ENCODE measurements at places on chromosomes 1 and 21.

DNA sequence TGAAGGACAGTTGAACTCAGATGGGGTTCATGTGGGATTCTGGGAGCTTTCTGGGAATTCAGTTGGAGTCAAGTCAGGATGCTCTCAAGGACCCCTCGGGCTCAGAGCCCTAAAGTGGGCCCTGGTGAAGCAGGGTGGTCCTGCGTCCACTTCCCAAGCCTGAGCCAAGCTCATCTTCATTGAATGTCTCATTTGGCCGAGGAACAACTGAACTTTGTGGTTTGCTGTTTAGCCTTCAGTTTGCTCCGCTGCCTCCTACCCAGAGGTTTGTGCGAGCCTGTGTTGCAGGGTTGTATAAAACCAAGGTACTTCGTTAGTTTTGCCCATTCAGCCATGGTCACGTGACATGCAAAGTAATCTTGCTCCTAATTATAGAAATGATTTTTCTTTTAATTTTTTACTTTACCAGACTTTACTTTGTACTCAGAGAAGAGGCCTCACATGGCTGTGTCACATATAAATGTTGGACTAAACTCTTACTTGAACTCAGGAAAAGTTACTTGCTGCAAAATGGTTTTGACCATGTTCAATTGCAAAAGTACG lies 49.7 kb downstream of the B3GALT5 start:
- no peak for DNase-seq

DNA sequence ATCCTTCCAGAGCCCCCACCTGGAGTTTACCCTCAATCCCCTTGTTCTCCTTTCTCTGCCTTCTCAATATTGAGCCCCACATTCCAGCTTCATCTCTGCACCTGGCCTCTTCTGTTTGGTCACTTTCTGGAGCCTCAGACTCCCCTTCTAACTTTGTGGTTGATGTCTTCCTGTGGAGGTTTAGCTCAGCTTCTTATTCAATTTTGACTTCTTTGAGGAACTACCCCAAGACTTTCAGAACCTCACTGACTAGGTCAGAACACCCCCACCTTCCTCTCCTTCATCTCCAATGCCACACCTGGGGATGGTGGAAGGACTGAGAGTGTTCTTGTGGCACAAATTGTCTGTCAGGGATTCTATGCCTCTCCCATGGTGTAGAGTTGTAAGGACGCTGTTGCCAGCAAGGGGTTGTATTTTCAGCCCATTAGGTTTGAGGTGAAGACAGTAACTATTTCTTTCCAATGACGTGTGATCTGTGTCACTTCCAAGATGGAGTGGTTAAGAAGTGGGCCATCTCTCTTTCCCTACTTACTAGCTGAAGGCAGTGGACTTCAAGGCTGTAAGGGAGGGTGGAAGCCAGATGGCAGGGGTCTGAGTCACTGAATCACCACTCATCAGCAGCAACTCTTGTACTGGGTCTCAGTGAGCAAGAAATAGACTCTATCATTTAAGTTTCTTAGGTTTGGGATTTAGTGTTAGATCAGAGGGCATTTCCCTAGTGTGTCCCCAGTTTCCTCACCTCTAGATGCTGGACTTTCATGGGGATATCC lies 80.6 kb downstream of the PAPPA2 start:
- no peak for DNase-seq

GRCh38 chr1:178464141-178464540 lies 32.6 kb downstream of the CLEC20A start:
- no peak for DNase-seq

- no peak for DNase-seq
Measured at GRCh38 chr1:107691540-107691939, 273.4 kb downstream of the VAV3 start.

DNA sequence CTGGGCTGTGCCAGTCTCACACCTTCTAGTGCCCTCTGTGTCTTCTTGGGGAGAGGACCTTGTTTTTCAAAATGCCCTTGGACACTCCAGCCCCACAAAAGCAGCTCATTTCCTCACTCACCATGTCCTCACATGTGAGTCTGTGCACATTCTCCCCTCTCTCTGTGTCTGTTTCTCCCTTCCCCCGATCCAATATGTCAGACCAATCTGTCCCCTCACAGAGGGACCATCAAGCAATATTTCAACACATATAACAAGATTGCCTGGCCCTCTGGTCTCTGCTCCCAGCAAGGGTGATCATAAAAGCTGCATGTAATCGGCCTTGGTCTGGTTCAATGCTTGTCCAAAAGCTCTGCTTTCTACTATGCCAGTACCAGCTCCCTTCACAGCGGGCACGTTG lies 261.2 kb downstream of the MATN1 start:
- DNase-seq: no peak

GRCh38 chr1:168507231-168507630 lies 36.6 kb downstream of the XCL2 start:
- no peak for DNase-seq

DNA sequence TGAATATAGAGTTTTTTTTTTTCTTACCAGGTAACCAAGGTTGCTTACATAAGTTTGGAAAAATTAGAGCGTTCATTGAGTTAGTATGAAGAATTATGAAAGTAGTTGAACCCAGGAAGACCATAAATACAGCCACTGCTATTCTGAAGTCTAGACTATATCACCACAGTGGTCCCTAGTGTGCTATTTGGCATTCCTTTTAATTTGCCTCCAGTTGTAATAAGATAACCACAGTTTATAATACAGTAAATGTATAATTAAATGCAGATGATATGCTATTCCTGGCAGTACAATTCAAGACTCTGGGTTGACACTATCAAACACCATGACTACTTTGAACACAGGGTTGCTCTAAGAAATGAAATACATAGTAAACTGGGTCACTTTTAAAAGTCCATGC lies 270.5 kb downstream of the BRINP2 start:
- DNase-seq: no peak

DNA sequence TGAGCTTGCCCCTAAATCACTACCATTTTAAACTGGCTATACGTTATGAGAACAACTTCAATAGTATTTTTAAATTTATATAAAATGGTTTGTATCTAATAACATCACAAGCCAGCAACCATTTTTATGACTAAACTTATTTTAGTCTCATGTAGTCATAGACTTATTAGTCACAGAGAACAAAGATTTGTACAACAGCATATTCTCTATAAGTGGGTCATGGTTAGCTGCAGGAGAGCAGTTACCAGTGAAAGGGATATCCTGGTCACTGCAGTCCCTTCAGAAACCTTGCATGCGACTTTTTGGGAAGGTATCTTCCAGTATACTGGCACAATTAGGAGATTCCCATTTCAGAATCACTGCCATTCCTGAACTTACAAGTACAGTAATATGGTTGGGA lies 90.0 kb downstream of the HFM1 start:
- DNase-seq: no peak

DNA sequence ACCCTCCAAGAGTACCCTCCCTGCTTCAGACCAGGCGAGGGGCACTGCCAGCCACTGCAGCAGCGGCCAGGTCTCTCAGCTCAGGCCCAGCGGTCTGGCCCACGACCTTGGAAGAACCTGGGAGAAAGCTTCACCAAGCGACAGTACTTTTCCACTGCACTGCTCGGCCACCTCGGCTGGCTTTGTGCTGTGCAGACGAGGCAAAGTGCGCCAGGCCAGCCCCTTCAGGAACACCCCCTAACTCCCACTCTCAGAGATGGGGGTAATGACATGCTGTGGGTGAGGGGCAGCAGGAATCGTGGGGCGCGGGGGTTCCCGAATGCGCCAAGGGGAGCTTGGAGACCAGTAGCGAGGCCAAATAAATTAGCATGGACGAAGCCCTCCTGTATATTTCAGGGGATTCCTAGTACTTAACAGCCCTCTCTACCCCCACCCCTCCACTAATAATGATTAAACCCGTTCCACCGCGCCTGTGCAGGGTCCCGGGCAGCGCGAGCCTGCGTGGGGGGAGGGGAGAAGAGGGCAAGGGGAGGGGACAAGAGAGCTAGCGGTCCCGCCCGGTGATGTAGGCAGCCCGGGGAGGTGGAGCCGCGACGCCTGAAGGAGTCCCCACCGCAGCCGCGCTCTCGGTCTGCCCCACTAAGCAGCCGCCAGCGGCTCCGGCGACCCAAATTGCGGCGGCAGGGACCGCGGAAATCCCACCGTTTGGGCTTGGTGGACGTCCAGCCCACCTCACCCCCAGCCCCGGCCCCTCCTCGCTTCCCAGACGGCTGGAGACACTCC lies at the start of gene FAM43B:
Gene FAM43B, plus strand, starts transcription at position 629 of the 783 bp plus-strand sequence. CDS start 401 bp downstream, outside the sequence.
- no peak for DNase-seq

GRCh38 chr1:26218906-26219494 lies 15.0 kb upstream of the CEP85 start:
- no peak for DNase-seq

GRCh38 chr1:1678581-1679380 lies 13.8 kb downstream of the SLC35E2B start:
- DNase-seq: peak; percentile 48

GRCh38 chr1:214419650-214420049 lies 131.8 kb downstream of the PTPN14 start:
- DNase-seq: no peak

GRCh38 chr1:21497466-21498061 lies 11.7 kb upstream of the ALPL start:
- DNase-seq: no peak

- no peak for DNase-seq
Measured at GRCh38 chr1:94714552-94714951, 105.6 kb upstream of the SLC44A3 start.

DNA sequence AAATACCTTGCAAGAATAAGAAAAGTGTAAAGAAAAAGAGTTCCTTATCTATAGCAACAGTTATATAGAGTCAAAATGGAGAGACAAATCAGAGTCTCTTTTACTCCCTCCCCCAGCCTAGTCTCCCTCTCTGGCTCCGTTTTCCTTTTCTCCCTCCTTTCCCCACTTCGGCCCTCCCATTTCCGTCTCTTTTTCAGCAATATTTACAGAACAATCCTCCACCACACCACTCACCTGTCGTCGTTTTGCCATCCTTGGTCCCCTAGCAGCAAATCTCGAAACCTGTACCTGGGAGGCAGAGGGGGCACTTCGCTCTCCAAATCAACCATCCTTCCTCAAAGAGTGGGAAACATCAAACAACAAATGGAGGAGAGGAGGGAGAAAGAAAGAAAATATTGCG lies 259 bp downstream of the KCNT2 start:
- no peak for DNase-seq

DNA sequence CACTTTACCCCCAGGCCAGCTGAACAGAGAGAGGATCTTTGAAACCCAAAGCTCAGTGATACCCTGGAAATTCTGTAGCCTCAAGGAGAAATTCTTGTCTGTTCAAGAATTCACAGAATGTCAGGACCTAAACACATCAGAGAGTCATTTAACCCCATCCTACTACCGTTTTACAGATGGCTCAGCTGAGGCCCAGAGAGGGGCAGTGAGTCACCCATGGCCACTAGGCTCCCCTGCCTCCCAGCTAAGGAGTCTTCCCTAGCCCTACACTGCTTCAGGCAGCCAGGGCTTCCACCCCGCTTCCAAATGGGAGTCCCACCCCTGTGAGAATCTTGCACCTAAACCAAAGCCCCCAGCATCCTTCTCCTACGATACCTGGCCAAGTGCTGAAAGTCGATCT lies 28.3 kb downstream of the VWA5B1 start:
- no peak for DNase-seq

GRCh38 chr1:100387657-100388350 lies 35.5 kb downstream of the CDC14A start:
- no peak for DNase-seq

- DNase-seq: no peak
Measured at GRCh38 chr1:92862605-92863004, 30.8 kb downstream of the RPL5 start.

GRCh38 chr21:27649762-27650161 lies 682.9 kb upstream of the ADAMTS5 start:
- DNase-seq: no peak

GRCh38 chr21:42288962-42289361 lies 26.2 kb downstream of the TFF3 start:
- DNase-seq: no peak

GRCh38 chr1:235571482-235571881 lies 67.2 kb upstream of the B3GALNT2 start:
- DNase-seq: no peak

GRCh38 chr1:29876441-29876840 lies 640.1 kb downstream of the PTPRU start:
- no peak for DNase-seq

GRCh38 chr1:147243228-147243685 lies 773 bp downstream of the CHD1L start:
- DNase-seq: no peak

DNA sequence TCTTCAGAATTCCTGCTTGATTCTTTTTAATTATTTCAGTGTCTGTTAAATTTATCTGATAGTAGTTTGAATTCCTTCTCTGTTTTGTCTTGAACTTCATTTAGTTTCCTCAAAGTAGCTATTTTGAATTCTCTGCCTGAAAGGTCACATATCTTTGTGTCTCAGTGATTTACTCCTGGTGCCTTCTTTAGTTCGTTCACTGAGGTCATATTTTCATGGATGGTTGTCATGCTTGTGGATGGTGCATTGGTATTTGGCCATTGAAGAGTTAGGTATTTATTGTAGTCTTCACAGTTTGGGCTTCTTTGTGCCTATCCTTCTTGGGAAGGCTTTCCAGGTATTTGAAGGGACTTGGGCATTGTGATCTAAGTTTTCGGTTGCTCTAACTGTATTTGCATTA lies 267.9 kb downstream of the HHAT start:
- no peak for DNase-seq

DNA sequence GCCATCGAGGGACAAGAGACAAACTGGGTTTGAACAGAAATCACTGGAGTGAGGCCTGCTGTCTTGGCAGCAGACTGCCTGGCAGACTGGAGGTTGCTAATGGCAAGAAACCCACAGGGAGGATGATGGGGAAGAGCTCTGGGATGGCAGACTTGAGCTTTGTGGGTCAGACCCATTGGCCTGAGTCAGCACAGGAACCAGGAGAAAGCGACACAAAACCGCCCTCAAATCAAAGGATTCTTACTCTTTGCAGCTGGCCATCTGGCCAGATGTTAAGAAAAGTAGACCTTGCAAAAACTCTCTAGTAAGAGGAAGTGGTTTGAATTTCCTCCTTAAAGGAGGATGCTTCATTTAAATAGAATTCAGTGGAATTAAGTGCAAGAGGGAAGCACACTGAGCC lies 195.2 kb upstream of the JUN start:
- no peak for DNase-seq

DNA sequence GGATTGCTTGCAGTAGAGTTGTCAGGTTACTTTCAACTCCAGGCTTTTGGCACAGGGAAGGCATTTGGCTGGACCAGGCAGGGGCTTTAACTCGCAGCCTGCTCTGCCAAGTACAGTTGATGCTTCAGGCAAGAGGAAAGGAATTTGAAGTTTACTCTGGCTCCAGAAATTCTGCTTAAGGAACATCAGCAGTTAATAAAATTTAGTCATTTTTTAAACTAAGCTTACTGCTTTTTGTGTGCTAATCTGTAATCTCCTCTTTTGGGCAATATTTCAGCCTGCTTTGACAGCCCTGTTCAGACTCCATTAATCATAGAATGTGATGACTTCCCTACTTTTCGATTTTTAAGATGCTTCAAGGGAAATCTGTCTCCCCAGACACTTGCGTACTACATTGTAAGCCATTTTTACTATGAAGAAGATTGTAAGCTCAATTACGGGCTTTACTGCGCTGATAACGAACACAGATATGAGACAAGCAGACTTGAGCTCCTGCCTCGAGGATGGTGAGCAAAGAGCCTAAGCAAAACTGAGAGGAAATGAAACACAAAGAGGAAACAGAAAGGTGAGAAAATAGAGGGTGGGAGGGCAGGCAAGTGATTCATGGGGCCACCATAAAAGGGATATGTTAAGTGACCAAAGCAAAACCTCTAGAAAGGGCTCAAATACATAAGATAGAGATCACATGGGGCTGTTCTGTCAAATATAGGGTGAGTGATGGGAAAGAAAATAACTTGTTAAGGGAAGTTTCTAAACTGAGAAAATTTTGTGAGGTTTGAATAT lies 76.6 kb upstream of the VAV3 start:
- no peak for DNase-seq

GRCh38 chr1:55287723-55288122 lies 72.6 kb upstream of the USP24 start:
- DNase-seq: no peak
